ENCODE measurements at places on chromosomes 1 and 21.

DNA sequence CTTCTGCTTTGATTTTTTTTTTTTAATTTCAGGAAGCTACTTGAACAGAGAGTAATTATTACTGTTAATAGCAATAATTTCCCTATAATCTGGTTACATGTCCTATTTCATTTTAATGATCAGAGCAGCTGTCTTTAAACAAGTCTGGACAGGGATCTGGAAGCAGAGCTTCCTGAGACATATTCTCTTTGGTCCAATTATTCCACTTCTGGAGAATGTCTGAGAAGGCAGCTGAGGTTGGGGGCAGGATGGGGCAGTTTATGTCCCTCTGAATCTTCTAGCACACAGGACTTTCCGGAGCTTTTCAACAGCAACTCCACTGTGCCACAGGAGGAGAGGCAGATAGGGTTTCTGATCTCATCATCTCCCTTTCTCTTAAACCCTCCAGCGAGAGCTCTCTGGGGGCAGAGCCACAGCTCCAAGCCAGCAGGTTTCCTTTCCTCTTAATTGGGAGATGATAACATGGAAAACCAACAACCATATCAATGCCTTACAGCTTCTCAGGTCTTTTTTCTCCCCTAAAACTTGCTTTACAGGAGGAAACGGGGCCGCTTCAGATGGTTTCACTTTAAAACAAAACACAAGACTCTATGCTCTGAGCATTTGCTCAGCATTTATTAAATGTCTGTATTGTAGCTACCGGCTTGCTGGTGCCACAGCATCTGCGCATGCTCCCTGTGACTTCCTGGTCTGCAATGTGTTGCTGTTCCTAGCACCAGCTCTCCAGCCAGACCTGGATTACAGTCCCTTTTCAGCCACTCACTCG, 425.7 kb upstream of the USP24 start:
- DNase-seq: no peak

- no peak for DNase-seq
Measured at GRCh38 chr1:7108251-7108650, 323.0 kb downstream of the CAMTA1 start.

DNA sequence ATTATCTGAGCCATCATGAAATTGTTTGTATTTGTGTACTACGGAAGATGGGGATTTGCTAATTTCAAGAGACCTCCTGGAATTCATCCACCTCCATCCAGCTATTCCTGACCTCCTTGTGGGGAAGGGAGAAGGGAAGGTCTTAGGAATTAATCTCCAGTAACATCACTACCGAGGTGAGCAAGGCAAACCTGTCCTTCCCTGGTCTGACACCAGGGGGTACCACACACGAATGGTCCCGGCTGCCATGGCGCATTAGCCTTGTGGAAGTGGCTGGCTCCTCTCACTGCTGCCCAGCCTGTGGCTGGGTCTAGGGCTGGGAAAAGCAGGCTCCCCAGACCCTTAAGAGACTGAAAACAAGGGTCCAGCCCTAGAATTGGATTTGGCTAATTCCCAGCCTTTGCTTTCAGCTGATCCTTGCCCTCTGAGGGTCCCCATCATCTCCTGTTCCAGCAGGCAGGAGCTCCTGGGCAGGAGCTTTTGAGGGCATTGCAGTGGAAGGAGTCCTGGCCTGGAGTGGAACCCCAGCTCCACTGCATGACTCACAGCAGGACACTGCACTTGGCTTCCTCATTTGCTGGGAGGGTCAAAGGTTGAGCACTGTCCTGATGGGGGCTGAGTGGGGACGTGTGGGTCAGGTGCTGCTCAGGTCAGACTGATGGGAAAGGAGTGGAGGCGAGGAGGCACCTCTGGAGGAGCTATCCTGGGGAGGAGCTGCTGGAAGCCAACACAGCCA, 34.8 kb downstream of the RIMS3 start:
- DNase-seq: peak; percentile 4

DNA sequence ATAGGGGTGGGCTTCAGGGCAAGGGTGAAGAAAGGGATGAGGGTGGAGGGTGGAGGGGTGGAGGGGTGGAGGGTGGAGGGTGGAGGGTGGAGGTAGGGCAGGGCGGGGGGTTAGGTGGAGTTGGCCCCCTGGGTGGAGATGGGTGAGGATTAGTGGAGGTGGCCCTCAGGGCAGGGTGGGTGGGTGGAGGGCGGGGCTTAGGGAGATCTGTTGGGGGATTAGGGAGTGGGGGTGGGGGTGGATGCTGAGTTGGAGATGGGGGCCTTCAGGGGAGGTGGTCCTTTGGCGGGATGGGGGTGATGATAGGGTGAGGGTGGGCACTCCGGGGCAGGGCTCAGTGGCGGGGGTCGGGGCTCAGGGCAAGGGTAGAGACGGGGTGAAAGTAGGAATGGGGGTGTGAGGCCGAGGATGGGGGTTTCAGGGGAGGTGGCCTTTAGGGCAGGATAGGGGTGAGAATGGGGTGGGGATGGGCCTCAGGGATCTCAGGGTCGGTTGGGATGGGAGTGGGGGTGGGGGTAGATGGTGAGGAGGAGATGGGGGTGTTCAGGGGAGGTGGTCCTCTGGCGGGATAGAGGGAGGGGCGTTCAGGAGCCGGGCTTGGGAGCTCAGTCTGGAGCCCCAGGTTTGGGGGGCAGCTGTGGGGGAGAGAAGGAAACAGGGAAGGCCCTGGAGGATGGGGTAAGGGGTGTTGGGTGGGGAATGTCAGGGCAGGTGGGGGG, 800 bp upstream of the DNMT3L start:
- no peak for DNase-seq

Measured in NCI-H1417 (cell line).